Endothelial cell of coronary artery (primary cell): ENCODE measurements at places on chromosomes 6 and 20. TPM values are rescaled to one million over a fixed set of nuclear protein-coding genes. Genes with fewer than 3 reads are reported as not detected.

NKX2-4 gene
- total RNA-seq: not detected in 2 replicates

TJAP1 gene
- total RNA-seq: 8.5 and 10.7 TPM in 2 replicates

KCNB1 gene
- total RNA-seq: under 0.01 and 0.09 TPM in 2 replicates

ARFGEF3 gene
- 1.7 and 4.8 TPM in 2 replicates for total RNA-seq

BMP6 gene
- total RNA-seq: 141 and 190 TPM in 2 replicates

COL11A2 gene
- total RNA-seq: 0.09 and 0.19 TPM in 2 replicates

FAM83B gene
- total RNA-seq: under 0.01 TPM in 1 of 2 replicates, not detected in the other

CST5 gene
- not detected in 2 replicates for total RNA-seq

FOXQ1 gene
- total RNA-seq: not detected in 2 replicates

APOM gene
- 0.19 and 0.54 TPM in 2 replicates for total RNA-seq

IMPG1 gene
- total RNA-seq: not detected in 2 replicates

GRM1 gene
- total RNA-seq: under 0.01 TPM in 2 replicates

C20orf202 gene
- total RNA-seq: 0.09 TPM in 1 of 2 replicates, not detected in the other

PLCB1 gene
- 15.1 and 16.5 TPM in 2 replicates for total RNA-seq

IL20RA gene
- total RNA-seq: not detected in 2 replicates

ERGIC3 gene
- total RNA-seq: 271 and 306 TPM in 2 replicates

FOXC1 gene
- 6.2 and 6.5 TPM in 2 replicates for total RNA-seq

GRIK2 gene
- 1.3 TPM in 1 of 2 replicates, not detected in the other for total RNA-seq

NMBR gene
- not detected in 2 replicates for total RNA-seq

TRIM40 gene
- not detected in 2 replicates for total RNA-seq

PDE10A gene
- 12.5 and 21.6 TPM in 2 replicates for total RNA-seq
